Calu3 (cell line): ENCODE measurements at places on chromosomes 7 and 10.

DNA sequence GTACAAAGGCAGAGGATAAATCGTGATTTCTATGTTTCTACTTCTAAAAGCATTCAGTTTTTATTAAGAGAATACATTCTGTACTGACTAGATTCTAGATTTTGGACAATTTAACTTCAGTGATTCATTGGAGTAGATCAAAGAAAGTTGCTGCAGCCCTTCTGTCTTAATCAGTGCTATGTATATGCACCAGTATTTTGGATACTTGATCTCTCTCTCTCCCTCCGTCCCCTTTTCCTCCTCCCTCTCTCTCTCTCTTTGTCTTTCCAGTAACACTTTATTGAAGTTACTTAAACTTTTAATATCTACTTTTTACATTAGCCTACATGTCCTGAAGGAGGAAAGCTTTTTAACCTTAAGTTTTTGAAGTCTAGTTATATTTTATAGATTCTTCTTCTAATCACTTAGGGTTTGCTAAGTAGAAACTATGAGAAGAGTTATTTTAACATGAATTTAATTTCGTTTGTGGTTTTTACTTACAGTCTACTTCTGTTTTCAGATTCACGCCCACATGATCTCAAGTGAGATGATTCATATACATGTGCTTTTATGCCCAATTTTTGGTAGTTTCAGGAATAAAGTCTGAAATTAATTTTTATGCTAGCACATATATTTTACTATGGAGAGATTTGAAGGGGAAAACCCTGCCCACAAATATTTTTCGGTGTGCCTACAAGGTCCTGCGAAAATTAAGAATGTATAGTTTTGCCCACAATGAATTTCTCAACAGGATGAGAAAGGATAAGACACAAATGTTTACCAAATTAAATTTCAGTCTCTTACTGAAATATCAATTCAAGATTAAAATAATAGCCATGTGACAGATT, 9.1 kb downstream of the MDFIC start:
- no peaks in the 10 kb centered on the region for H3K4me1 ChIP-seq
- no peaks in the 10 kb centered on the region for H3K36me3 ChIP-seq
- no peak overlapping the region for H3K4me3 ChIP-seq
- H3K27me3 ChIP-seq = no peaks in the 10 kb centered on the region

DNA sequence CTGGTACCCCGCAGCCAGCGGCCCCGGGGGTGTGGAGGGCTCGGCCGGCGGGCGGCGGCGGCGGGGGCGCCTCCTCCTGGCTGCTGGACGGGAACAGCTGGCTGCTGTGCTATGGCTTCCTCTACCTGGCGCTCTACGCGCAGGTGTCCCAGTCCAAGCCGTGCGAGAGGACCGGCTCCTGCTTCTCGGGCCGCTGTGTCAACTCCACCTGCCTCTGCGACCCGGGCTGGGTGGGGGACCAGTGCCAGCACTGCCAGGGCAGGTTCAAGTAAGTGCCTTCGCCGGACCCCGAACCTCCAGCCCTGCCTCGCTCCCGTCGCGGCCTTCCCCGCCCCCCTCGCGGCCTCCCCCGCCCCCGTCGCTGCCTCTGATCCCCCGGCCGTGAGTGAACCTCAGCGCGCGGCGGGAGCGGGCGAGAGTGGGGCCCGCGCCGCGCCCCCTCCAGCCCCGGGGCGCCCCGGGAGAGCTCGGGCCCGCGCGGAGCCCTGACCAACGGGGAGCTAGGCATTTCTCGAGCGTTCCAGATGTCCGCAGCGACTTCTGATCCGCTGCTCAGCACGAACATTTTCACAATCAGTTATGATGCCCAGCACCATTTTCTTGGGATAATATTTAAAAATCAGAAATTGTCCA, 727 bp downstream of the ATRNL1 start:
- no peaks in the 10 kb centered on the region for H3K4me1 ChIP-seq
- H3K27me3 ChIP-seq = peaks cover 14% of the 10 kb centered on the region
- H3K4me3 ChIP-seq = peak overlapping the region; percentile 71
- DNase-seq = peak; percentile 51
- H3K27ac ChIP-seq = no peak overlapping the region

GRCh38 chr7:50655490-50655889, 90.3 kb upstream of the DDC start:
- H3K27ac ChIP-seq = peak overlapping the region; percentile 5
- no peak for DNase-seq
- H3K36me3 ChIP-seq = peaks cover 14% of the 10 kb centered on the region
- no peak overlapping the region for H3K4me3 ChIP-seq
- no peaks in the 10 kb centered on the region for H3K27me3 ChIP-seq

- H3K27me3 ChIP-seq = peaks cover 92% of the 10 kb centered on the region
- H3K4me3 ChIP-seq = no peak overlapping the region
- no peaks in the 10 kb centered on the region for H3K36me3 ChIP-seq
- no peak overlapping the region for H3K27ac ChIP-seq
- no peaks in the 10 kb centered on the region for H3K4me1 ChIP-seq
Measured at GRCh38 chr7:45269192-45269591, 111.6 kb downstream of the RAMP3 start.

DNA sequence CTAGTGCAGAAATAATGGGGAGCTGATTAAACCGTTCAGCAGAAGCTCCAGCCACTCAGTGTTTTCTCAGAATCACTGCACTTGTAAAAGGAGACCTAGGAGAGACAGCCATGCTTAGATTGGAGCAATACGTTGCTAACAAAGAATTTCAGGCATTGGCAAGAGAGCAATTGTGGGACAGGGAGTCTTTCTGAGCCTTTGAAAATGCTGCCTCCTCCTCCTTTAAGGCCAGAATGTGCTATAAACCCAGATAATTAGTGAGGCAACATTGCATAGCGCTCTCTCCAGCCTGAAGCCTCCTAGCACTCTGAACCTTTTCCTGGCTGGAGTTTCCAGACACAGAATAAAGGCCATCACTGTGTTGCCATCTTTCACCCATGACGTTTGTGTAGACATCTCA, 18.5 kb upstream of the PTPRN2 start:
- no peak overlapping the region for H3K4me3 ChIP-seq
- DNase-seq = no peak
- no peaks in the 10 kb centered on the region for H3K36me3 ChIP-seq
- no peaks in the 10 kb centered on the region for H3K4me1 ChIP-seq
- no peaks in the 10 kb centered on the region for H3K27me3 ChIP-seq
- no peak overlapping the region for H3K27ac ChIP-seq

DNA sequence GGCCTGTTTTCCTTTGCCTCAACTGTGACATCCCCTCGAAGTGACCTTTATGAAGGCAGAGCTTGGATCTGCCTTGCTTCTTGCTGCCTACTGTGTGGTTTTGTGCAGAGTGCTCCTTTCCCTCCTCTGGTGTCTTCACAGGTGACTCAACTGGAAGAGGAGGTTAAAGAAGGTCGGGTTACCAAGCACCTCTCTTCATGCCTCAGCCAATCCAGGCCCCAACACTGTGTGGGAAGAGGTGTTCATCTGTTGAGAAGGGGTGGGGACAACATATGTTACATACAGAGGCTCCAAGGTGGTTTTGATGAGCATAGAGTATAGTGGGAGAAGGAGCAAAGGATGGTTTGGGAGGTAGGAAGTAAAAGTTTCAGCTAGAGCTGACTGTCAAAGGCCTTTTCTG, 155.7 kb downstream of the AUTS2 start:
- no peaks in the 10 kb centered on the region for H3K27me3 ChIP-seq
- no peaks in the 10 kb centered on the region for H3K36me3 ChIP-seq
- H3K4me1 ChIP-seq = no peaks in the 10 kb centered on the region
- H3K4me3 ChIP-seq = no peak overlapping the region
- no peak for DNase-seq

DNA sequence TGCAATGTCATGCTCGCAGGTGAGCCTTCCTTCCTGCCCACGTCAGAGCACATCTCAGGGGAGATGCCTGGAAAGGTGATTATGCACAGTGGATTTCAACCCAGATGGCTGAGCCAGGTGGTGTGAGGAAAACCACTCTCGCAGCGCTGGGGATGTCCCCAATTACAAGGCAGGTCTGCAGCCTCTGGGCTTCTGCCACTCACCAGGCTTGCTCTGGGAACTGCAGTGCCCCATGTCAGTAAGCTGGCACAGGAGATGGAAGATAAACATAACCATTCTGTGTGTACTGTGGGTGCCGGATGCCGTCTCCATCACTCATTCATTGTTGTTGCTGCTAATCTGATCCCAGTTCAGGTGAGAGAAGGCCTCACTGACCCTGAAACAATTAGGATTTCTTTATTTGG, 222.9 kb upstream of the PITRM1 start:
- H3K27ac ChIP-seq = no peak overlapping the region
- peaks cover 39% of the 10 kb centered on the region for H3K4me1 ChIP-seq
- no peak for DNase-seq
- H3K4me3 ChIP-seq = no peak overlapping the region
- H3K27me3 ChIP-seq = no peaks in the 10 kb centered on the region
- H3K36me3 ChIP-seq = no peaks in the 10 kb centered on the region

DNA sequence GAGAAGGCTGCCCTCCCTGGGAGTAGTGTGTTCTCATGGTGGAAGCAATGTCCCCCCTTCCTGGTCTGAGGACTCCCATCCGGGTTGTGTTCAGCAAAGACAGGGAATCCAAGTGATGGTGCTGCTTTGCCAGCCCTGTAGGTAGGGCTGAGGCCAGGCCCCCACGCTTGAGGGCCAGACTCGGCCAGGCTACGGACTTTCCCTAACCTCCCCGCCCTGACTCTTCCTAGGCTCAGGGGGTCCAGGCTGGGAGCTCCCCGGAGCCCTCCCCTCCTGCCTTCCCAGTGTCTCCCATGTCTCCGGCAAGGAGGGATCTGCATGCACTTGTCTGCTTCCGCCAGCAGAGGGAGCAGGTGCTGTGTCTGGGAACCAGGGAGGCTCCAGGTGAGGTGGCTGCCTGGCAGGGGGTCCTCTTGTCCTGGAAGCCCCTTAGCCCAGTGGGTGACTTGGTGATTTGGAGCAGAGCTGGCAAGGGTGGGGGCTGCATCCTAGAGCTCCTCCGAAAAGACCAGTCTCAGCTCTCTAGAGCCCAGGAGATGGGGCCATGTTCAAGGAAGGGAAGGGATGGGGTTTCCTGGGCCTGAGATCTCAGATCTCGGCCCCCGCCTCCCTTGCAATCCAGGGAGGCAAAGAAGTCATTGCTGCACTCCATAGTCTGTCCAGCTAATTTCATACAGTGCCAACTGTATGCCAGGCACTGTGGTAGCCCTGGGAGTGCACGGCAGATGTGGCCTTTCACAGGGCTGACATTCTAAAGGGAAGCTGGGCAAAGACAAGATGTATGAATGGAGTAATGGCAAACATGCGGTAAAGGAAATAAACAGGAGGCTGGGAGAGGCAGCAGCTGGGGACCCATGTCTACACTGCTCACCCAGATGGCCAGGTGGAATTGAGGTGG, 20.3 kb upstream of the SFRP5 start:
- H3K36me3 ChIP-seq = no peaks in the 10 kb centered on the region
- no peak overlapping the region for H3K27ac ChIP-seq
- H3K4me1 ChIP-seq = no peaks in the 10 kb centered on the region
- DNase-seq = peak; percentile 75
- H3K4me3 ChIP-seq = no peak overlapping the region

DNA sequence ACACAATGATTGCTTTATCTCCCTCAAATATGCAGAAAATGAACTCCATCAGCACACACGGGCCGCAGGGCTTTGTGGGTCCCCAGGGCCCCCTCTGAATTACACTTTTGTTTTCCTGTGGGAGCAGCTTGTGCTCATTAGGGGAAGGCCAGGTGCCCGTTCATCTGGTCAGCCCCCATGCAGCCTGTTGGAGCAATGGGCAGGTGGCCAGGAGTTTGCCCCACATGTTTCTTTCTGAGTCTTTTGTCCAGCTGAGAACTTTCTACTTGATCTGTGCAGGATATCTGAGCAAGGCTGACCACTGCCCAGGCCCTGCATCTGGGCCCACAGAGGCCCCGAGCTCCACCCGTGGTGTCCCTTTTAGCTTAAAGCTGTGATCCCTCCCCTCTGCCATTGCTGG, 105.3 kb upstream of the FAM20C start:
- H3K27me3 ChIP-seq = peaks cover 12% of the 10 kb centered on the region
- H3K4me1 ChIP-seq = peaks cover 67% of the 10 kb centered on the region
- H3K4me3 ChIP-seq = no peak overlapping the region
- H3K27ac ChIP-seq = no peak overlapping the region
- DNase-seq = no peak
- peaks cover 12% of the 10 kb centered on the region for H3K36me3 ChIP-seq

DNA sequence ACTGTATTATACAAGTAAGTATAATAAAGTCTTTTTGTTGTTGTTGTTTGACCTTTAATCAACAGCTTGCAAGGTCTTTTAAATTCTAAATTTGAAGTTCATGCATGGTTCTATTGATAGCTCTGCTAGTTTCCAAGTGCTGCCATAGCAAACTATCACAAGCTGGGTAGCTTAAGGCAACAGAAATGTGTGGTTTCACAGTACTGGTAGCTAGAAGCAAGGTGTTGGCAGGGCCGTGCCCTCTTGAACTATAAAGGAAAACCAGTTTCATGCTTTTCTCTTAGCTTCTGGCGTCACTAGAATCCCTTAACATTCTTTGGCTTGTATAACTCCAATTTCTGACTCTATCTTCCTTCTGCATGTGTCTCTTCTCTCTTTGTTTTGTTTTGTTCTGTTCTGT, 1021.9 kb upstream of the AUTS2 start:
- no peak overlapping the region for H3K27ac ChIP-seq
- no peaks in the 10 kb centered on the region for H3K4me1 ChIP-seq
- no peak overlapping the region for H3K4me3 ChIP-seq
- no peaks in the 10 kb centered on the region for H3K36me3 ChIP-seq

DNA sequence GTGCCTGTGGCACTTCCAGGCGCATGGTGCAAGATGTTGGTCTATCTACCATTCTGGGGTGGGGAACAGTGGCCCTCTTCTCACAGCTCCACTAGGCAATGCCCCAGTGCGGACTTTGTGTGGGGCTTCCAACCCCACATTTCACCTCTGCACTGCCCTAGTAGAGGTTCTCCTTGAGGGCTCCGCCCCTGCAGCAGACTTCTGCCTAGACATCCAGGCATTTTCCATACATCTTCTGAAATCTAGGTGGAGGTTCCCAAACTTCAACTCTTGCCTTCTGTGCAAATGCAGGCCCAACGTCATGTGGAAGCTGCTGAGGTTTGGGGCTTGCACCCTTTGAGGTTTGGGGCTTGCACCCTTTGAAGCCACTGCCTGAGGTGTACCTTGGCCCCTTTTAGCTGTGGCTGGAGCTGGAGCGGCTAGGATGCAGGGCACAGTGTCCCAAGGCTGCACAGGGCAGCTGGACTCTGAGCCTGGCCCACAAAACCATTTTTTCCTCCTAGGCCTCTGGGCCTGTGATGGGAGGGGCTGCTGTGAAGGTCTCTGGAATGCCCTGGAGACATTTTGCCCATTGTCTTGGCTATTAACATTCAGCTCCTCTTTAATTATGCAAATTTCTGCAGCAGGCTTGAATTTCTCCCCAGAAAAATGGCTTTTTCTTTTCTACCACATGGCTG, 130.6 kb upstream of the EFCAB10 start:
- H3K4me1 ChIP-seq = no peaks in the 10 kb centered on the region
- DNase-seq = no peak
- no peak overlapping the region for H3K27ac ChIP-seq
- no peaks in the 10 kb centered on the region for H3K27me3 ChIP-seq
- no peaks in the 10 kb centered on the region for H3K36me3 ChIP-seq
